ELF-1 (cell line): ENCODE measurements at places on chromosomes 2 and 18.

DNA sequence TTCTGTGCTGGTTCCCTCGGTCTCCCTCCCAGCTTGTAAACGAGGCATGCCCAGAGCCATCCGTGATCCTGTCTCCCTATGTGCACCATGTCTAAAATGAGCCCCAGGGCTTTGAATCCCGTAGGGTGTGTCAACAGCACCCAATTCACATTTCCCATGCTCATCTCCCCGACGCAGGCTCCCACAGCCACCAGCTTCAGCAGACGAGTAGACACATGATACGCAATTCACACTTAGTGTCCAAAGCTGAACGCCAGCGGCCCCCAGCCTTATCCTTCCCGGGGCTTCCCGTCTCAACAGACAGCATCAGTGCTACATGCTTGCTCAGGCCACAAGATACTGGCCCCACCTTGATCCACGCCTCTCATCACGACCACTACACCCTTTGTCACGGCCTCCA, 88.1 kb downstream of the EIPR1 start:
- no peak for DNase-seq

- DNase-seq: peak; percentile 85
Observed at GRCh38 chr2:20231598-20232026, 6.7 kb upstream of the SDC1 start.

DNA sequence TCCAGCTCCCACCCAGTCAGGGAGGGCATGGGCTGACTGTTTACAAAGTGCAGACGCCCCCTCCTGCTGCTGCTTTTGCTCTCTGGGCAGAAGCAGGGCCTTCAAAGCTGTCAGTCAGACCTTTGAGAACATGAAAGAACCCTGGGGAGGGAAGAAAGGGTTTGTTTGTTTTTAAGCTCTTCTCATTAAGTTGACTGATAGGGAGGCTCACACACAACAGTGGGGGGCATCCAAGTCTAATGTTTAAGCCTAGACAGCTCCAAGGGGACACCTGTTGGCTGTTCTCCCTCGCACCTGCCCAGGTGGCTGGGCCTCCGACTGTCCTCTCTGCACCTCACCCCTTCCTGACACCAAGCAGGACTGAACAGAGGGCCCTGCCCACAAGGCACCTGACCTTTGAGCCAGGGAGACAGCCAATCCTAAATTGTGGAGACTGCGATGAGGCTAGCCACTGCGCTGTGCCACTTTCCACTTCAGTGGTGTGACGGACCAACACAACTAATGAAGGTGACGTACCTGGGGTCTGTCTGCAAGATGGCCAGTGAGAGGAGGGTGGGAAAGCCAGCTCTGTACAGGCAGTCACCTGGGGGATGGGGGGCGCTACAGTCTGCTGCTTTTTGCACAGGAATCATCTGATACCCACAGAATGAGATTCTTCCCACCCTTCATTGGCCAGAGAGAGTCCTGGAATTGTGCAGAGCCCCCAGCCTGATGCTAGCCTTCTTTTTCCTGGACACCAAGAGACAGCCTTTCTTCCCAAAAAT, 16.3 kb downstream of the ST6GAL2 start:
- peak; percentile 84 for DNase-seq

GRCh38 chr18:26806224-26806623, 59.3 kb downstream of the AQP4 start:
- peak; percentile 17 for DNase-seq

- peak; percentile 76 for DNase-seq
Observed at GRCh38 chr2:200377355-200378336, 71.2 kb downstream of the SPATS2L start.

DNA sequence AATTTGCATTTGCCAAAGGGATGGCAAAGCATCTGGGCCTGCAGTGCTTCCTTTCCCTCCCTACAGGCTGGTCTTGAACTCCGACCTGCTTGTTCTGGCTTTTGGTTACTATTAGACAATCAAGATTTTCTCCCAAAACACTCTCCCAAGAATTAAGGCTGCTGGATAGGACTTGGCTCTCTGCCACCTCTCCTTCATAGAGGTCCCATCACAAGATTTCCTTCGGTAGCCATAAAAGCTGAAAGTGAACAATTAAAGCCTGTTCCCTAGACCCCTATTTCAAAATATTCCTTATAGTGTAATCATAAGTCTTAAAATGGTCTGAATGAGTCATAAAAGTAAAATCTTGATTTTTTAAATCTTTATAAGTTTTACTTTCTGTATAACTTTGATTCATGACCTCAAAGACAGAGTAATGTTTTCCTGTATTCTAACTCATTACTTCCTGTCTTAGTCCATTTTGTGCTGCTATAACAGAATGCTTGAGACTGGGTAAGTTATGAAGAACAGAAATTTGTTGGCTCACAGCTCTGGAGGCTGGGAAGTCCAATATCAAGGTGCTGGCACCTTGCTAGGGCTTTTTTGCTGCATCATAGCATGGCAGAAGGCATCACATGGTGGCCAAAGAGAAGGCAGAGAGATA, 37.8 kb upstream of the TNP1 start:
- no peak for DNase-seq

DNA sequence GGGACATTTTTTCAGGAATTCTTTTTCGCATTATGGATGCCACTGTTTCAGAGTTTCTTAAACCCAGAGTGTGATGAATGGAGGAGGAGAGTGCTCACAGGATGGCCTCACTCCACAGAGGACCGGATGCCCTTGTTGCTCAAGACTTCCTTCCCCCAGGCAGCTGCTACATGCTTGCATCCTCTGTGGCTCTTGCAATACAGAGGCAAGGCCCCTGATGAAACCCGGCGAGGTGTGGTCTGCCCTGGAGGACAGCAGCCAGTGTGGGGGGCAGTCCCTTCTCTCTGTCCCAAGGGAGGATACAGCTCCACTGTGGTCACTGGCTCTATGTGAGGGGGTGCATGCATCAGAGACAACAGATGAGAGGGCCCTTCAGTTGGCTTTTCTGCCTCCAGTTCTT, 109.6 kb downstream of the SH3RF3 start:
- no peak for DNase-seq

- DNase-seq: no peak
Observed at GRCh38 chr2:43519643-43520221, 76.1 kb downstream of the THADA start.

DNA sequence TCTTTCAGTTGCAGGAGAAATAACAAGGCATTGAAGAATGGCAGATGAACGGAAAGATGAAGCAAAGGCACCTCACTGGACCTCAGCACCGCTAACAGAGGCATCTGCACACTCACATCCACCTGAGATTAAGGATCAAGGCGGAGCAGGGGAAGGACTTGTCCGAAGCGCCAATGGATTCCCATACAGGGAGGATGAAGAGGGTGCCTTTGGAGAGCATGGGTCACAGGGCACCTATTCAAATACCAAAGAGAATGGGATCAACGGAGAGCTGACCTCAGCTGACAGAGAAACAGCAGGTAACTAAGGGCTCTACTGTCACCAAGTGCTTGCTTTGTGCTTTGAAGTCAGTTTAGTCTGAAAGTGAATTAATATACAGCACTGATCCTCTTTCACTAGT, 118.5 kb upstream of the UNC80 start:
- DNase-seq: no peak

GRCh38 chr18:48219810-48220499, 189.2 kb downstream of the ZBTB7C start:
- no peak for DNase-seq

DNA sequence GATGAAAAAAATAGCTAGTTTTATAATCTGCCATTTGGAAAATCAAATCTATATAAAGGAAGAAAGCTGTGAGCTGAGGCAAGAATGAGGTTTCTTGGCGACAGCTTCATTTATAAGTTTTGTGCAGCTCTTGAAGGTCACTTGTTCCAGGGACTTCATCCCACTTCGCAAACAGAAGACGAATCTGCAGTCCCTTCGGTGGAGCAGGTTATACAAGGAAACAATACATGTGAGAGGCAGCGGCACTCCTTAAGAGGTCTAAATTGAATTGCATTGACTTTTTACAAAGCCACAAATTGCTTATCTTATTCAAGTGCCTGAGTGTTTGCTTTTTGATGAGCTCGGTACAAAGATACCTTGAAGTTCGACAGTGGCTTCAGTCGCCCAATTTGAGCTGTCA, 72.2 kb downstream of the C1QL2 start:
- DNase-seq: no peak

DNA sequence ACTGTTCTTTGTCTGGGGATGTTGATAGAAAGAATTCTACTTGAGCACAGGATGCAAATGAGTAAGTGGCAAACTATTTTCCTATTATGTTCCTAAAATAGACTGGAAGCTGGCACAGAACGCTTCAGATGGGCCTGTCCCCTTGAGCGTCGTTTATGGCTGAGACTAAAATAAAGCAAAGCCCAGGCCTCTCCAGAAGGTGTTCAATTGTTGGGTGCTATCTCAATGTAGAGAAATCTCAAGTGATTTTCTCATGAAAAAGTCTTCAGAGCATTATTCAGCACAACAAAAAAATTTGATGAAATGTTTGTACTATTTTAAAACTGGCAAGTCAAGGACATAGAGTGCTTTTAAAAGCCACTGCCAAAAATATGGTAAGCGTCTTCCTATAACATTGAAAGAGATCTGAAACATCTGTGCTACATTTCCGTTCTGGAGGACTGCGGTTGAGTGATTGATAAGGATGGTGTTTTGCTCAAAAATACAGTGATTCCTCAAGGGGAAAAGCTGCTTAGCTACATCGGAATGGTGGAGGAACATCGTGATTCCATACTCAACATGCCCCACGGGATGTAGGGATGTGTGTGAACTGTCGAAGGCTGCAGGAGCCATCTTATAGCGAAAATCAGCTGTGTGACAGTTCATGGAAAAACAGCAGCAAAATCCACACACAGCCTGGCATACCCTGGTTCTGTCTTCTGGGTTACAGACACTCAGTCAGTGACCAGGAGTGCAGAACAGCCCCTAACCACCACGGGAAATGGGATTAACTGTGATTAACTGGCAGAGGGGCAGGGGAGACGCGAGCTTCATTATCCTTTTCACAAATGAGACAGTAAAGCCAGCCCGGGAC, 10.4 kb upstream of the LRRFIP1 start:
- no peak for DNase-seq

DNA sequence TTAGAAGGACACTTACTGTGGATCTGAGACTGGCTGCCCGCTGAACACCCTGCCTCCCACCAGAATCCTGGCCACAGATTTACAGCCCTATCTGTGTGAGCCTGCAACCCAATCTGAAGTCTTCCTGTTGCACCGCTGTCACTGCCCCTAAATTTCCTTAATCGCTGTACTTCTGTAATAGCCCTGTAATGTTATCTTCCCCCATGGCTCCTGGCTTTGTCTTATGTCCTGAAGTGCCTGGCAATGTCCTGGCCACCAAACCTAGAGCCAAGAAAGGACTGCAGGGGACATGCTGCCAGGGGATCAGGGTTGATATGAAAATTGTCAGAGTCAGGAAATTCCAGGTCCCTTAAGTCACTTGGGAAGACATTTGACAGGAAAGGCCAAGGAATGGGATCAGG, 52.7 kb downstream of the FHOD3 start:
- DNase-seq: no peak

- DNase-seq: no peak
Observed at GRCh38 chr2:38671303-38671702, 5.4 kb downstream of the GALM start.

- no peak for DNase-seq
Observed at GRCh38 chr2:101187131-101187530, 35.9 kb upstream of the TBC1D8 start.

- DNase-seq: peak; percentile 33
Observed at GRCh38 chr2:72925328-72925943, 8.1 kb downstream of the EMX1 start.

DNA sequence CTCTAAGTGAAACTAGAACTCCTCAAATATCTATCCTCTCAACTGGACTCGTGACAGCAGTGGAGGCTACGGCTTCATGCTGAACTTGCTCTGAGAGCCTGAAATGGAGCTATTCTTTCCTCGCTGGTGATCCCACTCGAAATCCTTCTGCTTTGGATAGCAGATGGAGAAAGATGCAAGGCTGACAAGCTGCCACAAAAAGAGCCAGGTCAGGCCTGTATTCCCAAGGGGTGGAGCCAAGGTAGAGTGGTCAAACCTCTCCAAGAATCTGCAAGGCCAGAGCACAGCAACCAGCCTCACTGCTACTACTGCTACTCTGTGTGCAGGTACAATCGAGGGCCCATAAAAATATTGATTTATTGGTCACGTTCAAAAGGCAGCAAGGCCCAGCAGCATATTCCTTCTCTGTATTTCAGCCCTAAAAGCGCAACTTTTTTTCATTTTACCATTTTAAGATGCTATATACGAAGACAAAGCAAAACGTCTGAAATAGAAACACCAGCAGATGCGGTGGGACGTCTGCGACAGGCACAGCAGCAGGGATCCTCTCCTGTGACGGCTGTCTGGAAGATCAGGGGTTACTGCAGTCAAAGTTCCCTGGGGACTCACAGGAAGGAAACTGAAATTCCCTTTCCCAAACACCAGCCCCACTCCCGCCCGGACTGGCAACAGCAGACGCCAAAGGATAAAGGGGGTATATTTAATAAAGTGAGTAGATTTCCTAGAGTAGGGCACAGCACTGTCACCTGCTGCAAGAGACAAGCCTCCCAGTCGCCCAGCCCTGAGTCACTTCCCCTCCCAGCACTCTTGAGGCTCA, 2.4 kb downstream of the SPRED2 start:
- DNase-seq: no peak

DNA sequence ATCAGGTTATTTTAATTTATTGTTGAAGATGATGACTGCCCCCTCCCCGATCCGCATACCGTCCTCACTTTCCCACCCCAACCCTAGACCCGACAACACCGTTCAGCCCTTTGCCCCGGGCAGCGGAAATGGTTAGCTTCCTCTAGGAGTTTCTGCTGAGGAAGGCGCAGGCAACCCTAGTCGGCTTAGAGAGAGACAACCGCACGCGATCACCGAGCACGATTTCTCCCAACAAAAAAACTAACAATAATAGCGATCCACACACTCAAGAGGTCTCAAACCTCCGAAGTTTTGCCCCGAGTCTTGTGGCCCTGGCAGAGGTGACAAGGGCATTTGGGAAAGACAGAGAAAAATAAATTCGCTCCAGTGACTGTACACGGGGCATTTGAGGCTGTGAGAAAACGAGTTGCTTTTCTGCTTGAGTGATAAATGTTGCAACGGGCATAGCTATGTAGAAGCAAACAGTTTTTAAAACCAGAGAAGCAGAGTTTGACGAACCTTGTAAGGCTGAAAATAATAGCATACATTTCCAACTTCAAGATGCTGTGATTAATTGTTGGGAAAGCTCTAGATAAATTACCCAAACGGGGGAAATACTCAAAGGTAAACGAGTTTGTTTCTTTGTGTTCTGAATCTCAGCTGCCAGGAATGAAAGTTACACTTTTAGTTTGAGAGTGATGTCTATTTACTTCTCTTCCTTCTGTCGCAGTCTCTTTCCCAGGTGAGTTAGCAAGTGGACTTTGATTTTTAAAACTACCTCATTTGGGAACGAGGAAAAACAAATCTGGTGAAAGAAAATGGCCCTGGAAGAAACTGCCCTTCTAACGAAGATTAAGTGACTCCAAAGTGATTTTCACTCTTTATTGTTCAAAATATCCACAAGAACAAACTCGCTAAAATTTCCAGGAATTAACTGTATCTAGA, 11.0 kb upstream of the SIX3 start:
- DNase-seq: peak; percentile 73

DNA sequence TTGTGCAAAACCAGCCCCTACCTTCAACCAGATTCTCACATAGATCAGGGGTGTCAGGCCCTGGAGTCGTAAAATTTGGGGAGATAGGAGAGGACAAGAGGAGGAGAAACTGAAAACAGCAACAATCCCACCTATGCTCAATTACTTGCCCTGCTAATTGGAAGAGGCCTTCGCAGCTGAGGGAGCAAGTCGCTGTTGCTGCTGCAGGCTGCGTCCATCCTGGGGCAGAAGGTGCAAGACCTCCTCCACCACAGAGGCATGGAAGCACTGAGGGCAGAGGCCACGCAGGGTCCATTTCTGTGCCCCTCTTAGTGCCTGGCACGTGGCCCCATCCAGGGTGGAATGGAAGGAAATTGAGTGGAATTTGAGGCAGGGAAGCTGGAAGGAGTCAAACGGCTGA, 36.5 kb downstream of the CNGA3 start:
- DNase-seq: no peak
